ENCODE measurements at places on chromosomes 12 and 14.

DNA sequence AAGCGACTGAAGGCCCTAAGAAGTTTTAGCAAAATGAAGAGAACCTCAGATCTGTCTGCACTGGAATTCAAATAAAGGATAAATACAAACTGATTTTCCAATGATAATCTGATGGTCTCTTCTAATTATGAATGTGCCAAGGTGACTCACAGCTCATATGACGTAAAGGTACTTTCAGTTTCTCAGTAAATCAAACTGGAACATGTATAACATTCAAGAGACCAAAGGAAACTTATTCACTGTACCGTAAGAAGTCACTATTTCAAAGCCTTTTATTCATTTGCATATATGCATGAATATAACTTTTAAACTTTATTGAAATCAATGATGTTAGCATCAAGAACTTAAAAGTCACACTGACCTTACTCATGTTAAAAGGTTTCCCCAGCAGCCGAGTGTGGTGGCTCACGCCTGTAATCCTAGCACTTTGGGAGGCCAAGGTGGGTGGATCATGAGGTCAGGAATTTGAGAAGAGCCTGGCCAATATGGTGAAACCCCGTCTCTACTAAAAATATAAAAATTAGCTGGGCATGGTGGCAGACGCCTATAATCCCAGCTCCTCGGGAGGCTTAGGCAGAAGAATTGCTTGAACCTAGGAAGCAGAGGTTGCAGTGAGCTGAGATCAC, 52.2 kb downstream of the ATXN2 start:
- DNase-seq = no peak
- no peak overlapping the region for H3K4me3 ChIP-seq
- peaks cover 9% of the 10 kb centered on the region for H3K36me3 ChIP-seq
- H3K4me1 ChIP-seq = no peaks in the 10 kb centered on the region

DNA sequence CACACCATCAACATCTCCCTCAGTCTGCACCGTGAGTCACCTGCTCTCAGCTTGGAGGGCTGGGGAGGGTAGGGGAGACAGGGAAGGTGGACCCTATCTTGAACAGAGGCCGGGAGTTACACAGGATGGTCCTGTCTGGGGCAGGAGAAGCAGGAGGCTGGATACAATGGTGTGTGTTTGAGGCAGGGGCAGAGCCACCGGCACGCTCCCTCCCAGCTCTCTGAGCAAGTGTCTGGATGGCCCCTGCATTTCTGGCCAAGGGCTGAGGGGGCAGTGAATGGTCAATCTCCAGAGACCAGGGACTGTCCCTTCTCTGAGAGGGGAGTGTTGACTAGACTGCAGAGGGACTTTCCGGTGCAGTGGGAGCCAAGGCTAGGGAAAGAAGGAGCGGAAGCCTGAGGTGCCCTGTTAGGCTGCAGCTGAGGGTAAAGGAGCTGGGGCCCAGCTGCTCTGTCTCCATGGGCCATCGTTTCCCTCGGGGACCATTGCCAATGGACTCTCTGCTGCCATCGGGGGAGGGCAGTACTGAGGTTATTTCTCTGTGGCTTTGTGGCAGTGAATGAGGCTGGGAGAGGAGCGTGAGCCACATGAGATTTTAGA, 1.9 kb downstream of the LRP1-AS start:
- no peaks in the 10 kb centered on the region for H3K4me1 ChIP-seq
- DNase-seq = no peak
- no peaks in the 10 kb centered on the region for H3K36me3 ChIP-seq
- H3K4me3 ChIP-seq = no peak overlapping the region
- no peaks in the 10 kb centered on the region for H3K27me3 ChIP-seq

DNA sequence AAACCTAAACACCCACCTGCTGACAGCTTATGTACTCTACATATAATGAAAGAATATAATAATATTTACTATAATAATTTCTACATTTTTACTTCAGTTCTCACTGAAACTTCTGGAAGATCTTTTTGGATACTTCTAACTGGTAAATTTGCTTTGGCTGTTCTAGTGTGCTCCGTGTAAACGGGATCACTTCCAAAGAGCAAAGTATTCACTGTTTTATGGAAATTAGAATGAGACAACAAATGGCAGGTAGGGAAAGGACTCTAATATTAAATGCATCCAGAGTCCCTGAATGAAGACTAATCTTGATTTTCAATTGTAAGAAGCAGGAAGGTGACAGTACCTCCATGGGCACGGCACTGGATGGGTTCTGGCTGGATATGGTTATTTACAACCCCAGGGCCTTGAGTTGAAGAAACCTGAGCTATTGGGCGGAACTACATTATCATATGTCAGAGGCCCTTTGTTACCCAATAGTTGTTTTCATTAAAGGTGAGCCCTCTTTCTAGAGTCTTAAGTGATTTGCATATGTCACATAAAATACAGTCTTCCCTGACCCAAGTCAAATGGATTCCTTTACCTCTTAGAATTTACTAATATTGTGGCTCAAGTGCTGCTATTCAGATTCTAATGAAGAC, 10.7 kb downstream of the ERP29 start:
- H3K27ac ChIP-seq = no peak overlapping the region
- no peak overlapping the region for H3K4me3 ChIP-seq
- H3K27me3 ChIP-seq = no peaks in the 10 kb centered on the region
- H3K4me1 ChIP-seq = peaks cover 5% of the 10 kb centered on the region
- no peak for DNase-seq
- peaks cover 12% of the 10 kb centered on the region for H3K36me3 ChIP-seq

DNA sequence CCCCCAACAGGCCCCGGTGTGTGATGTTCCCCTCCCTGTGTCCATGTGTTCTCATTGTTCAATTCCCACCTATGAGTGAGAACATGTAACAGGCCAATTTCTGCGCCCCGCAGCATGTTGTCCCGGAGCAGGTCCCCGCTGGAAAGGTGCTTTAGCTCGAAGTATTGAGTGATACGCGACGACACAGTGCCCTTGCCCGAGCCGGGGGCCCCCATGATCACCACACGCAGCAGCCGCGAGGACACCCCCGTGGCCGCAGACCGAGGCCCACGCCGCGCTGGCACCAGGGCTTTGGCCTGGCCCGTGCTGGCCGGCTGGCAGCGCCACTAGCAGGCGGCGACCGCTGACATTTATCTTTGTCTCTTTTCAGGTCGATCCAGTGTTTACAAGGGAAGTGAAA, 91.7 kb downstream of the GLT1D1 start:
- no peak for DNase-seq
- no peak overlapping the region for H3K4me3 ChIP-seq
- no peak overlapping the region for H3K27ac ChIP-seq
- no peaks in the 10 kb centered on the region for H3K27me3 ChIP-seq
- peaks cover 5% of the 10 kb centered on the region for H3K4me1 ChIP-seq

GRCh38 chr12:52232674-52233461, at the start of gene KRT7:
TSS of gene KRT7 (plus strand) at chr12:52233243. CDS start at chr12:52233297, 54 bp downstream.
- H3K4me3 ChIP-seq = no peak within 1 kb of the TSS
- peaks cover 76% of the 10 kb centered on the region for H3K4me1 ChIP-seq
- no peaks in the 10 kb centered on the region for H3K27me3 ChIP-seq
